Activated CD8-positive, alpha-beta memory T cell treated with anti-CD3 and anti-CD28 coated beads for 36 hours (primary cell): ENCODE measurements at places on chromosomes 11 and 22. TPM values are rescaled to one million over a fixed set of nuclear protein-coding genes. Genes with fewer than 3 reads are reported as not detected.

Gene CADM1
- total RNA-seq: 0.80 TPM

Gene STX3
- total RNA-seq: 9.4 TPM

Gene EIF4ENIF1
- 54.0 TPM for total RNA-seq

Gene MYEOV
- total RNA-seq: 0.23 TPM

Gene CATSPERZ
- total RNA-seq: not detected

Gene APOL4
- total RNA-seq: 0.84 TPM

Gene OR4D9
- not detected for total RNA-seq

Gene MUC5AC
- not detected for total RNA-seq

Gene KCTD14
- 0.27 TPM for total RNA-seq

Gene KIRREL3
- total RNA-seq: not detected

Gene CHRDL2
- not detected for total RNA-seq

Gene NXPE4
- not detected for total RNA-seq

Gene CCDC157
- total RNA-seq: 3.3 TPM

Gene FAM227A
- total RNA-seq: 0.40 TPM

Gene TCN2
- 0.19 TPM for total RNA-seq

Gene RBMXL2
- total RNA-seq: not detected

Gene TCN1
- not detected for total RNA-seq
